ENCODE measurements at places on chromosomes 16 and 17.
A peak's percentile ranks its signal among the peaks of the same experiment; 100 is the strongest.

DNA sequence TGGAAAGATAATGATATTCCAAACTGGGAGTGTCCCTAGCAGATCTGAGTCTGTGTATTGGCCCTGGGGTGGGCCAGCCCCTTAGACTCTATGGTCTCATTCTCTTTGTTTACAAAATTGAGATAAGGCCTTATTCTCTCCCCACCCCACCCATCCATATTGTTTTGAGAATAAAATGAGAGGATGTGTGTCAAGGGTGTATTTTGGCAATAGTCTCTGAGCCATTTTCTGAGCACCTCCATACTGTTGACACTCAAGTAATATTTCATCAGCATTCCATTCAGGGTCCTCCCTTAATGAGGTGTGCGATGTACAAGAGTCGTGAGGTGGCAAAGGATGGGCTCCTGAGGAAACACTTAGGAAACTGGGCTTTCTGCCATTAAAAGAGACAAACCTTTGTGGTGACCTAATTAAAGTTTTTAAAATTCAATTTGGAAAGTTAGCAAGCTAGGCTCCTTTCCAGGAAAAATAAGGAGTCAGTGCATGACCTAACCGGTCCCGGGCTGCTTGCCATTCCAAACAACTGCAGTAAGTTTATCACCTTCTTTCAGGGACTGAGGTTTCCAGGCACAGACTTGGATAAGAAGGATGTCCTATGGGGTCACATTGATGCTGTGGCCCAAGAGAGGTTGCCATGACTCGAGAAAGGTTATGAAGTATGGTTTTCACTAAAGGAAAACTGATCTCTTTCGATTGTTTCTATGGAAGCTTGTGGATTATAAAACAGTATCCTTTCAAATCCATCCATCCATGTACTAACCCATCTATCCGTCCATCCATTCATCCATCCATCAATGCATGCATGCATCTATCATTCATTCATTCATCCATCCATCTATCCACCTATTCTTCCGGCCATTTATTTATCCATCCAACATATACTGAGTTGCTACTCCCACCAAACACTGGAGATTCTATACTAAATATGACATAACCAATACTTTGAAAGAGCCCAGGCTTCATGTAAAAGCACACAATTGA lies 443.3 kb downstream of the UTP18 start:
- DNase-seq = no peak

DNA sequence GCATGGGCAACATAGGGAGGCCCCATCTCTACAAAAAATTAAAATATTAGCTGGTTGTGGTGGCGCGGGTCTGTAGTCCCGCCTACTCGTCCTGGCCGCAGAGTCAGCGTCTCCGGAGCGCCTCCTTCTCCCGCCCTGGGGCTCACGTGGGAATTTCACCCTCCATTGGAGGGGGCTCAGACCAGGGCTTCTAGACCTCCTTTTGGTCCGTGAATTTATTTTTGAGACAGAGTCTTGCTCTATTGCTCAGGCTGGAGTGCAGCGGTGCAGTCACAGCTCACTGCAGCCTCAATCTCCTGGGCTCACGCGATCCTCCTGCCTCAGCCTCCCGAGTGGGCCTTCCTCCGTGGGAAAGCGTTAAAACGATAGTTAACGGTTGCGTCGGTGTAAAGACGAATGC lies 394 bp upstream of the NME4 start:
- no peak for DNase-seq

DNA sequence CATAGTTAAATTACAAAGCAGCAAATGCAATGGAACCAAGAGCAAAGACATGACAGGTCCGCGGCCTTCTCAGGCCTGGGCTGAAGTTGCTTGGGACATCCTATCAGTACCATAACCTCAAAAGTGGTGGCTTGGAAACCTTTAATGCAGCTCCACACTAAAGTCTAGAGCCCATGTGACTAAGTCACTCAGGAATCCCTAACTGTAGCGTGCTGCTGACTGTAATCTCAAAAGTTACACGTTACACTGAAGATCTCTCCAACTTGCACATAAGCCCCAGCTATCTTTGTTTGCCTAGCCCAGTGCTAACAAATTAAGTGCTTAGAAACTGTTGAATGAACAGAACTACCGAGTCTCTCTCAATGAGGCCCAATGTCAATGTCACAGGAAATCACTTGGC lies 27.8 kb downstream of the NUP88 start:
- no peak for DNase-seq

DNA sequence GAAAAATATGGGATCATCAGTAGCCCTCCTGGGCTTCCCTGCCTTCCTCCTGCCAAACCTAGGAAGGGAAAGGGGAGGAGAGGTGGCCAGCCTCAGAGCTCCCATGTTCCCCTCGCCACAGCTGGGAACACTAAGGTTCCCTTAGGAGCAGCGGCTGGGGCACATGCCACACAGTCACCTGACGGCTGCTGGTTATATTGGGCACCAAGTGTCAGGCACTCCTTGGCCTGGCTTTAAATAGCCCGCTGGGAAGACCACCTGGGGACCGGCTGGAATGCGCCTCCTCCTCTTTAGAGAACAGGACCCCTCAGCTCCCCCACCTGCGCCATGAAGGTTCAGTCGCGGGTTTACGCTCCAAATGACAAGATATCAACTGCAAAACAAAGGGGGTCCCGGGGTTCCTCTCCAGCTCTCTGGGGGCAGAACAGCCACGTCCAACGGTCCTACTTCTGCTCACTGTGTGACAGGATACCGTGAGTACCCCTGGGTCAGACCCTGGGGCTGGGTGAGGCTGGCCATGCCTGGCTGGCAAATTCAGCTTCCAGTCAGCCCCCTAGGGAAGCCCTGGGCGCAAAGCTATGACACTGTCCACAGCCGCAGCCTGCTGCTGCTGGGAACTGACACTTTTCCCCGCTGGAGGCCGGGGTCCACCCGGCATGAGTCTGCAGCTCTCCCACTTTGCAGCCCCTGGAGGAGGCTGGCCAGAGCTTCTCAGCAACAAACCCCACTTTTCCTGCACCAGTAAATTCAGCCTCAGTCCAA lies 3.3 kb downstream of the SMIM5 start:
- no peak for DNase-seq

- DNase-seq = no peak
Observed at GRCh38 chr16:68470461-68471150, 22.3 kb upstream of the SMPD3 start.

DNA sequence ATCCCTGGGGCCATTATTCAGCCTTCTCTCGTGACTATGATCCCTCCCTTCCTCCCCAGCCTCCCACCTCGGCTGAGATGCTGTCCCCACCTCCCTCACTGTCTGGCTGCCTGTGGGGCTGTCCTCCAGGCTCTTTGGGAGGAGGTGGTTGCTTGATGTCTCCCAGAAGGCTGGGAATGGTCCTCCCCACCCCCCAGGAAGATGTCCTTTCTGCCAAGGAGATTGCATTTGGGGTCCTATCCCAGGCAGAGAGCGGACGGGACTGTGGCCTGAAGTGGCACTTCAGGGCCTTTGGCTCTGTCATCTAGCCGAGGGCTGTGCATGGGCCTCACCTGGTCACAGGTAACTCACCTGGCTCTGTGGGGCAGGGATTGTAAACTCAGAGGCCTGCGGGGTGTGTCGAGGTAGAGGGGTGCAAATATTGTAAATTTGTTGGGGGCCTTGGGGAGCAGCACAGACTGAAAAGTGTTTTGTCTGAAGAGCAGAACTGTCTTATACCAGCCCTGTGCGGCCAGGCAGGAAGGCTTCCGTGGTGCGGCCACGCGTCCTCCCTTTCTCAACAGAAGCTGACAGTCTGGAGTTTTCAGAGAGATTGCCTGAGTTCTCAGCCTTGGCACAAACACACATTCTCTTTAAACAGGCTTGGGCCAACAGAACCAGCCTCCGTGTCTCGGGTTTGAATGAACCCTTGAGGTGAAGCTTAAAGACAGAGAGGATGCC lies 177.9 kb downstream of the SEC14L1 start:
- no peak for DNase-seq

DNA sequence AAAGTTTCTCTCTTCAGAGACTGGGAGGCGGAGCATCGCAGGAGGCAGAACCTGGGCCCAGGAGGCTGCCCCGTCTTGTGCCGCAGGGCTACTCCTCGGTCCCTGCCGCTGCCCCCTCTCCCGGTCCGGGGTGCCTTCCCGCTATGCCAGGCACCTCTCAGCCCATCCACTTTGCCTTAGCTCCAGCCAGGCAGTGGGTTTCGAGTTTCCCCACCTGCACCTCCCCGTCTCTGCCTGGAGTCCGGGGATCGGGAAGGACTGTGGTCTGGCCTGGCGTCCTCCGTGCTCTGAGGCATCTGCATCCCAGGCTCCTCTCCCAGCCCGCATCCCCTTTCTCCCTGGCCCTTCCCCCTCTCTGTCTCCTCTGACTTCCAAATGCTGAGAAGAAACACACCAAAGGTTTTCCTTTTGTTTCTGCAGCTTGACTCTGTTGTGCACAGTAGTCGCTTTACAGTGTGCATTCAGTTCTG lies 26.8 kb upstream of the PIK3R6 start:
- DNase-seq = no peak

DNA sequence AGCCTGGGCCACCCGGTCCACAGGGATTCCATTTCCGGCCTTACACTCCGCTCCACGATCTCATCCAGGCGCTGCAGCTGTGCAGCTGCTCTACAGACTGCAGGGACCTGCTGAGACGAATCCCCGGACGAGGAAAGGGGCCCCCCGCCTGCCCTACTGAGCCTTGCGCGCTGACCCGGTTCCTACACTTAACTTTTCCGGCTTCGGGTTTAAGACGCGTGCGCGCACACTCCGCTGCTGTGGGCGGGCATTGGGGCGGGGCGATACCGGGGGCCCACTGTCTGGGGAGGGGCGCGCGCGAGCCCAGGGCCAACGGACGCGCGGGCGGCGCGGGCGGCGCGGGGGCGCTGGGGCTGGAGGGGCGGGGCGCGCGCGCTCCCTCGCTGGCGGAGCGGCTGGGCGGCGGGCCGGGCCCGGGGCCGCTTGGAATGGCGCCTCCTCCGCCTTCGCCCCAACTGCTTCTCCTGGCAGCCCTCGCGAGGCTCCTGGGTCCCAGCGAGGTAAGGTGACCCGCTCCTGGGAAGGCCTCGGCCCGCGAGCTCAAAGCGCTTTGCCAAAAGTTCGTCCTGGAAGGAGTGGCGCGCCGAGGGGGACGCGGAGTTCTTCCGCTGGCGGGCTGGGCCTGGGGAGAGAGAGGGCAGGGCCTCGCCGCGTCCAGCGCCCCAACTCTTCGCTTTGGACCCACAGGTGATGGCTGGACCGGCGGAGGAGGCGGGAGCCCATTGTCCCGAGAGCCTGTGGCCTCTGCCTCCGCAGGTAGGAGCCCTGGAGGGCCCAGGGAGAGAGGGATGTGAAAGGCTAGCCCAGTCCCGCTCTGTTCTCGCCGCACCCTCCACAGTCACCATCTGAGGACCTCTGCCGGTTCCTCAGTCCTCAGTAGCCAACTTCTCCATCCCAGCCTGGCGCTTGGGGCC lies at the start of gene TP53I13:
Gene TP53I13 (plus strand): TSS at position 371 of the 914 bp plus-strand sequence. CDS start 58 bp downstream, at position 429.
- peak; percentile 66 for DNase-seq

DNA sequence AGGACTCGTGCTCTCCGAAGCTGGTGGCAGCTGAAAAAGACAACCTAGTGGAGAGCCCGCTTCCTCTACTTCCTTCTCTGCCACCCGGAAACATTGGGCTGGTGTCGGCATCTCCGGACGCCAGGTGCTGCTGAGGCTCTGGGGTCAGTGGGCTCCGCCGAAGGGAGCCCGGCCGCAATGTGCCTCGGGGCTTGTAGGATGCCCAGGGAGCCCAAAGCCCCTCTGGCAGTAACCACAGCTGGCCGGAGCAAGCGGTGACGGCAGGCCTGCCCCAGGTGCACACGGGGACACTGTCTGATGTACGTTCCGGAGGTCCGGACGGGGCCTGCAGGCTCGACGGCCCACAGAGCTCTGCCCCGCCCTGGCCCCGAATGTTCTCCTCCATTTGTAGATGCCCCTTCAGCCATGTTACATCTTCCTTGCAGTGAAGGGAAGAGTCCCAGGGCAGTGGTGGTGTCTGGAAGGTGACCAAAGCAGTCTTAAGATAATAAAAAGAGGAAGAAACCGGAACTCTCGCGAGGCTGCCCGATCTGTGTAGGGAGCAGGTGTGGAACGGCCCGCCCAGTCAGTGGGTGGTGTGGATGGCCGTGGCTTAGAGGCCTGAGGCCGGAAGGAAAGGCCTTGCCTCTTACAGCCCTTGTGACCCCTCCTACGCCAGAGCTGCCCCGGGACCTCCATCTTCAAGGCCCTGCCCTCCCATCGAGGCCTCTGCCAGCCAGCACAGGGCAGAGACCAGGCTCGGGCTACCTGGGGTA lies 22.6 kb downstream of the NDUFAF8 start:
- DNase-seq = no peak

- DNase-seq = no peak
Observed at GRCh38 chr17:64244165-64244564, 18.9 kb downstream of the TEX2 start.

DNA sequence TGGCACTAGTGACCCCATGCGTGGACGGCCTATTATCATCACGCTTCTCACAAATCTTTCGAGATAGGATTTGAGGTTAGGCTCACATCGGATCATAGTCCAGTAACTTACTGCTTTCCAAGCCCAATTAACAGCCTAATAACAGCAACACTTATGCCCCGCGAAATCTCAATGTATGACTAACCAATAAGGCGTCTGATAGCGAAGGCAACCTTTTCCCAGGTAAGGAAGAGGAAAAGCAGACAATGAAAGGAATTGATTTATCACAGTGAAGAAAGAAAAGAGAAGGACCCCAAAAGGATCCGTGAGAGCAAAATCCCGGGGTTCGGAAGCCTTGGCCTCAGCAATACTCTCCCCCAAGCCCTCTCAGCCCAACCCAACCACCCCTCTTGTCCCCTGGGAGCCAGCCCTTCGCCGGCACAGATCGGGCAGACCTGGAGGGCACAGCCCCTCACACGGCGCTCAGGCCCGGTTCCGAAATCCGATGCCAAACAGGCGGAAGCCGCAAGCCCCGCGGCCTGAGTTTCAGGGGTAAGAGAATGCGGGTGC lies 534 bp downstream of the GPATCH8 start:
- no peak for DNase-seq

GRCh38 chr16:84088695-84089395 lies 27.9 kb downstream of the MBTPS1 start:
- DNase-seq = peak; percentile 13

- no peak for DNase-seq
Observed at GRCh38 chr17:81934098-81934757, 2.9 kb downstream of the PYCR1 start.

DNA sequence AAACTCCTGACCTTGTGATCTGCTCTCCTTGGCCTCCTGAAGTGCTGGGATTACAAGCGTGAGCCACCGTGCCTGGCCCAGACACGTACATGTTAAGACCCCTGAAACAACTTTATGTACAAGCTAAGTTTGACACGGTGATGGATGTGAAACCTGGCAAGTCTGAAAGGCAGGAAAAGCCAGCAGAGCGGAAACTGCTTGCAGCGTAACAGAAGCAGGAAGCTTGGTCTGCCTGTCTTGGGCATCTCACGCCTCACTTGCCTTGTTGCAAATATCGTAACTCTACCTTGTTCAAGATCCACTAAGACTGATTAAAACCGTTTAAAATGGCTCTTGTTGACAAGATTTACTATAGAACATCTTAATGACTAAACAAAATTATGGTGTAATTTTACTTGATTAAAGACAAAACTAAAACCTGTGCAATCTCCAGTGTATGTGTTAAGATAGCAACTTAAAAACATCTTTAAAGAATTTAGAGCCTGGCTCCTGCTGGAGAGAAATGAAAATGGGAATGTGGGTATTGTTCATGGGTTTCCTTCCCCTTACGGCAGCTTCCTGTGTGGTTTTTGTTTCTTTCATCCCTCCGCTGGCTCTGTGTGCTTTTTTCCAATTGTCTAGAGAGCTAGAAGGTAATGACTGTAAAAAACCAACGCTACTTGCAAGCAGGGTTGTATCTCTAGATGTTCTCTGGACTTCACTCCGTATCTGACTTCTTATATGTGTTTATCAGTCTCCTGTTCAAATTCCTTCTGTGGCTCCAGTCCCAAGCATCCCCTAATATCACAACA lies 477.6 kb downstream of the XYLT1 start:
- no peak for DNase-seq

All from activated CD8-positive, alpha-beta memory T cell treated with anti-CD3 and anti-CD28 coated beads for 1 hour (primary cell).